ENCODE measurements at places on chromosomes 7 and 10.

- no peak for DNase-seq
These were observed 141.7 kb downstream of the KAT6B start for GRCh38 chr10:74967911-74968666.

- DNase-seq, result no peak
These were observed 129.5 kb downstream of the TMEM26 start for GRCh38 chr10:61323726-61324125.

DNA sequence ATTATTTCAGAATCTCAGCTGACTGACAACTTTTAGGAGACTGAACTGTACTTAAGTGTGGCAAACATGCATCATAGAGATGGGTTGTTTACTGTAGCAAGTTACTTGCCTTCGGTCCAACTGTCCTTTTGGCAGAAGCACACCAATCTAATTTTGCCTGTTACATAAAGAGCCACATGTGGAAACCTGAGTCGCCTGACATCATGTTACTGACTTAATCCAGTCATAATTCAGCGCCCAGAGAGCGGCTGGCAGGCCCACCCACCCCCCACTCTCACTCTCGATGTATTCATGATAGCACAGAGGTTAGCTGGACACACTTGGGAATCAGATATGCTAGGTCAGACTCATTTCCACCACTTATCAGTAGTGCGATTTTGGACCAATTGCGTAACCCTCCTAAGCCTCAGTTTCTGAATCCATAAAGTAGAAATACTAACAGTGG is 57.3 kb upstream of the CAPZA2 start:
- DNase-seq, result no peak

DNA sequence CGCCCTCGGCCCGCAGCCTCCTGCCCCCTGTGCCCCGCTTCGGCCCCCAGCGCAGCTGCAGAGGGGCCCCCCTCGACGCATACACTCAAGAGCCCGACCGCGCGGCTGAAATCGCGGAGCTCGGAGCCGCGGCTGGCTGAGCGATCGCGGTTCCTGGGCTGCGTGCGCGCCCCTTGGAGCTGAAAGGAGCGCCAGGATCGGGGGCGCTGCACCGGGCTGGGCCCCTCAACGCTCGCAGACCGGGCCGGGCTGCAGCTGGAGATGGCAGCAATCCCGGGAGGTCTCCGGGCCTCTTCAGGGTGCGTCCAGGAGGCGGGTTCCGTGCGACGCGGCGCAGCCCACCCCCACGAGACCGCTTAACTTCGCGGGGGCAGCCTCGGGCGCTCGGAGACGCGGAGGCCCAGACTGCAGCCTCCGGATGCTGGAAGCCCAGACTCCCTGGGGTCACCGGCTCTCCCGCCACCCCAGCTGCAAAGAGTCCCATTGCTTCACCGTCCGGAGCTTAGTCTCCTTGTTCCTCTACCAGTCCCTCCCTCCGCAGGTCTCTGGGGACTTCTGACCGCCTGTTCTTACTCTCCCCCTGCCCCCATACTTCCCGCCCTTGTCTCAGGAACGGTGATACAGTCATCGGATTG is 73.0 kb upstream of the LRRC4 start:
- no peak for DNase-seq

DNA sequence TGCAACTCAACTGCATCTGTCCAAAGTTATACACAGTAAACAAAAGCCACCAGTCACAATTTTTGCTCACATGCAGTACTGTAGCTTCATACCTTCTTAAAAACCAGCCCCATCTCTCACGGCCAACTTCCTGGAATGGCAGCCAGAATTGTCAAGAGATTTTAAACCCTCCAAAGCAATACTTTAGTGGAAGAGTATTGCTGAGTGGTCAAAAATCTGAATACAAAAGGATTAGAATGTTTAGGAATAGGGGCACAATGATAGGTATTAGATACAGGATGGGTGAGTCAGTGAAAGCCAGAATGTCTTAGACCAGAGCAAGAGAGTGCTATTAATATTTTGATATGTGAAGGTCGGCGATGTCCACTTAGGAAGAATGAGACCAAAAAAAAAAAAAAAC is 193.9 kb downstream of the AGMO start:
- DNase-seq, result no peak

DNA sequence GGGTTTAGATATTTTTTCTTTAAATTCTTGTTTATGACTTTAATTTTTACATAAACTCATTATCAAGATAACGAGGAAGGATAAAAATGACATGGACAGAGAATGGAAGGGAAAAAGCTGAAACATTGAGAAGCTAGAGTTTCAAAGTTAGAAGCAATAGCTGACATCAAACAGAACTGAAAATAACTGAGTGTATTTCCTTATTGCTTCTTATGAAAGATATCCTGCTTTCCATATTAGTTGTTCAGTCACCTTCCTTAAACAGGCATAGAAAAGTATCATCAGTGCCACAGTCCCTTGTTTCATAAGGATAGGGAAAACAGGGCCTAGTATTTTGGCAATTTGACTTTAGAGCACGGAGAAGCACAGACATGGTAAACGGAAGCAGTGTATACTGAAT is 460.5 kb upstream of the GHITM start:
- DNase-seq, result no peak

DNA sequence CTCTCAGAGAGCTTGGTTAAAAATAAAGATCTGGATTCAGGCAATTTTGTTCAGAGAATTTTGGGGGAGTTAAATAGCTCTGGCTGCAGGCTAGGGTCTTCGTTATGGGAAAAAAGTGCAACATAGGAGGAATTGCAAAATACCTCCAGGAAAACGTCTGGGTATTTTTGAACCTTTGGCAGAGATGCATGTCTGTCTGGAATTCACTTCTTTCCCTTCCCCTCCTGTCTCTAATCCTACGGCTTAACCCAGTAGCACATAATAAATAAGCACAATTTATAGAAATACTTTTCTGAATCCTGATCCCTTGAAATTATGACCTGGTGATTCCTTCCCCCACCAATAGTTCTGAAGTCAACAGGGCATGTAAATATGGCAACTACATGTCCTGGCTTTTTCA is 19.3 kb upstream of the NUP205 start:
- no peak for DNase-seq

DNA sequence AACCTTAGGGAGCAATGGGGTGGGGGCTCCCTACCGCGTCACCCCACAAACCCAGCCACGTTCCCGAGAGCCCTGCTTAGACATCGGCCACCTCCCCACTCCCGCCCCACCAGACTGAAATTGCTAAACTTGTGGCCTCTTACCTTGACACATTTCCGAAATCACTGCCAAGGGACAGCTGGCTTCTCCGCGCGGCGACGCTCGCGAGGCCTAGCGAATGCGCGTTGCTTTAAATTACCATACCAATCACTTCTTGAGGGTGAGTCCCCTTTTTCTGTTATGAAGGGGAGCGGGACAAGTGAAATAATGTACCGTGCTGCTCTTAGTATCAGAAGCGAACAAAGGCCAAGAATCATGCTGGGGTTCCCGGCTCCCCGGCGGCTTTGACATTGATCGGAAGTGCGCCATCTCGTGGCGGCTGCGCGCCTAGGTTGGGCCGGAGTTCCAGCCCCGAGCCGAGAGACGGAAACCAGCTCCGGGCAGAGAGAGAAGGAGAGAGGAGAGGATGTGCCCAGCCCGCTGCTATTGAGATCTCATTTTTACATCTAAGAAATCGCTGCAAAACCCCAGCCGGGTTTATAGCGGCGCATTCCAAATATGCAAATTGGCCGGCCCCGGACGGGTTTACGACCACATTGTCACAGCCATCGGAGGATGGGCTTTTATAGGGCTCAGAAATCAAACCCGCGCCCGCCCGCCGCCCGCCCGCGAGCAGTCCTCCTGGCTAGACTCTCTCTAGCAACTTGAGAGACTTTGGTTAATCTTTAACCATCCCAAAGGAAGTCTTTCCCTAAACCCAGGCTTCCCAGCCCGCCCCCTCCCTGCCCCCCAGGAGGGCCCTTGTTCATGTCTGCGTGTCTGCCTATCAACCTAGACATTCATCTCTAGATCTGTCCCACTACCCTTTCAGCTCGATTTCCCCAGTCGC is 5.3 kb downstream of the HOXA11 start:
- peak; percentile 85 for DNase-seq

DNA sequence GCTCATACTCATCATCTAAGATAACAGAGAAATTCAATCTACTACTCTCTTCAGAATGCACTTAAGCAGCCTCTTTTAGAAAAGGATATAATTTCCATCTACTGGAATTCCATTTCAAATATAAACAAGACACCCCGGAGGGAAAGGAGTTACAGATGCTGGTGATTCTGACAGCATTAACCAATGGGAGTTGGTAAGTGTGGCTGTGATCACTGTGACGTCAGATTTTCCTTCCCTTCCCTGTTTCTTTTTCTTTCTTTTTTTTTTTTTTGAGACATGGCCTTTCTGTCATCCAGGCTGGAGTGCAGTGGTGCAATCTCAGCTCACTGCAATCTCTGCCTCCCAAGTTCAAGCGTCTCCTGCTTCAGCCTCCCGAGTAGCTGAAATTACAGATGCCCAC is 106.6 kb downstream of the ACTR3B start:
- no peak for DNase-seq

- peak; percentile 66 for DNase-seq
These were observed 24.8 kb upstream of the EIF5AL1 start for GRCh38 chr10:79487296-79488194.

GRCh38 chr7:32916006-32916405 is 24.4 kb upstream of the KBTBD2 start:
- no peak for DNase-seq

GRCh38 chr7:152543799-152544198 is 108.0 kb upstream of the KMT2C start:
- no peak for DNase-seq

GRCh38 chr7:47391726-47392125 is 190.2 kb downstream of the TNS3 start:
- no peak for DNase-seq

GRCh38 chr7:29342761-29343160 is 148.2 kb downstream of the CHN2 start:
- DNase-seq, result no peak

GRCh38 chr7:117645481-117646165 is 165.8 kb downstream of the CFTR start:
- DNase-seq, result no peak

DNA sequence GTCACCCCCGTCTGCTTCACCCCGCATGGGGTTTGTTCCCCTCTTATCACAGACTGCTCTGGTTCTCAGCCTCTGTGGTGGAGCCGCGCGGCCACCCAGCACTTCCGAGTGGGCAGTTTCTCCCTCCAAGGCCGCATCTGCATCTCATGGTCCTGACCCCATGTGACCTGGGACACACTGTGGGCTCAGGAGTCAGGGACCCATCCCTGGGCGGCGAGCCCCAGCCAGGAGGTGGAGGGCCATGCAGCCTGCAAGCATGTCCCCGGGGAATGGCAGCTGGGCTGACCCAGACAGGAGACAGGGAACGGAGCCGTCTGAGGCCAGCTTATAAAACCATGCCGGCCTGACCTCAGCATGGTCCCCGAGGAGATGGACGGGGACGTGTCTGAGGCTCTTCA is 25.2 kb upstream of the TTYH3 start:
- no peak for DNase-seq

DNA sequence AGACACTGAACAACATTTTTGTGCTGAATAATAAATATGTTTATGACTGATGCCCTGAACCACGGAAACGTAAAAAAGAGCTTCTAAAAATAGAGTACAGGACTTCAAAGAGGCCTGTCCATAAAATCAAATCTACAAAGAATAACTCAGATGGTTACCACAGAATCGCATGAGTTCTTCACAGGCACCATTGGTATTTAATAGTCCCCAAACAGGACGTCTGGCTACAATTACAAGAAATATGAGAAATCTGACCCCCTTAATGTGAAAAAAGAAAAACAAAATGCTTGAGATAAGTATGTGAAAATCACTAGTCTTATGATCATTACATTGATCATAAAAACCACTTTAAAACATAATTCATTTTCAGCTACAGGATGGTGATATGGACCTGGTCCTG is 20.8 kb downstream of the CYTH3 start:
- no peak for DNase-seq

- DNase-seq, result no peak
These were observed 38.6 kb upstream of the RSBN1L start for GRCh38 chr7:77657427-77658224.

DNA sequence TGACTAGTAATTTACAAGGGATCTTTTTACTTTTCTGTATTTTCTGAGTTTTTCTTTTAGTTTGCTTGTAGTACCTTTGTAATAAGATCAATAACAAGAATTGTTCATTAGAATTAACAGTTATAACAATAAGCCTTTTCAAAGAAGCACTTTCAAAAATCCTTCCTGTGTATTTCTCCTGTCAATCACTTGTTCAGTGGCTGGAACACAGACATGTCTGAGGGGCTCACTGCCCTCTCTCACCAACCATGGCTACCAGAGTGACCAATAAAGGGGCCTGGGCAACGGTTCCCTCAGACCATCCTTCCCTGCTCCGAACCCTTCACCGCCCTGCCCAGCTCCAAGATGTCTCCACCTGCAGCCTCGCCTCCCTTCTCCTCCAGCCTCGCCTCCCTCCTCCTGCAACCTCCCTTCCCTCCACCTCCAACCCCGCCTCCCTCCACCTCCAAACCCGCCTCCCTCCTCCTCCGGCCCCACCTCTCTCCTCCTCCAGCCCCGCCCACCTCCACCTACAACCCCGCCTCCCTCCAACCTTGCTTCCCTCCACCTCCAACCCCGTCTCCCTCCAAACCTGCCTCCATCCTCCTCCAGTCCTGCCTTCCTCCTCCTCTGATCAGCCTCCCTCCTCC is 353.4 kb downstream of the TNS3 start:
- no peak for DNase-seq

GRCh38 chr10:120460186-120460585 is 3.2 kb downstream of the PLPP4 start:
- no peak for DNase-seq

DNA sequence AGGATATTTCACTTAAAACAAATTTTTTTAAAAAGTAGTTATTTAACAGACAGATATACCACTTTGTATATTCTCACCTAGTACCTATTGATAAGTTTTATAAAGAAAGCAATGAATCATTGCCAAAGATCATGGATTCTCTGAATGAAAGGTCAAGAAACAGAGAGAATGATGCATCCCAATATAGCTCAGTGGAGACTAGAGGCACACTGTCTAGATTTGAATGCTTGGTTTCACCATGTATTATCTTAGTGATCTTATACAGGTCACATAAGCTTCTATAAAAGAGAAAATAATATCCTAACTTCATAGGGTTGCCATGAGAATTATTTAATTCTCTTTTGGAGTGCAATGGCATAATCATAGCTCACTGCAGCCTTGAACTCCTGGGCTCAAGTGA is 87.0 kb upstream of the LRRN3 start:
- no peak for DNase-seq
